ENCODE measurements at places on chromosomes 1 and 21. TPM values are rescaled to one million over a fixed set of nuclear protein-coding genes. Genes with fewer than 3 reads are reported as not detected.

GRCh38 chr1:66012106-66012784 is 219.6 kb downstream of the PDE4B start:
- no peak overlapping the region for H3K4me3 ChIP-seq
- H3K27me3 ChIP-seq: no peaks in the 10 kb centered on the region
- no peak overlapping the region for H3K27ac ChIP-seq
- no peaks in the 10 kb centered on the region for H3K36me3 ChIP-seq
- no peaks in the 10 kb centered on the region for H3K4me1 ChIP-seq

CHRM3 gene
- total RNA-seq: 31.1 TPM

GRCh38 chr1:19123837-19124236 is 86.2 kb downstream of the UBR4 start:
- H3K4me1 ChIP-seq: no peaks in the 10 kb centered on the region
- no peaks in the 10 kb centered on the region for H3K27me3 ChIP-seq
- no peak overlapping the region for H3K27ac ChIP-seq
- no peak for DNase-seq

- no peaks in the 10 kb centered on the region for H3K36me3 ChIP-seq
- H3K4me3 ChIP-seq: no peak overlapping the region
- H3K27ac ChIP-seq: no peak overlapping the region
- DNase-seq: no peak
- H3K4me1 ChIP-seq: peaks cover 52% of the 10 kb centered on the region
- H3K27me3 ChIP-seq: no peaks in the 10 kb centered on the region
Observed at GRCh38 chr1:153353226-153353947, 4.3 kb upstream of the S100A9 start.

DNA sequence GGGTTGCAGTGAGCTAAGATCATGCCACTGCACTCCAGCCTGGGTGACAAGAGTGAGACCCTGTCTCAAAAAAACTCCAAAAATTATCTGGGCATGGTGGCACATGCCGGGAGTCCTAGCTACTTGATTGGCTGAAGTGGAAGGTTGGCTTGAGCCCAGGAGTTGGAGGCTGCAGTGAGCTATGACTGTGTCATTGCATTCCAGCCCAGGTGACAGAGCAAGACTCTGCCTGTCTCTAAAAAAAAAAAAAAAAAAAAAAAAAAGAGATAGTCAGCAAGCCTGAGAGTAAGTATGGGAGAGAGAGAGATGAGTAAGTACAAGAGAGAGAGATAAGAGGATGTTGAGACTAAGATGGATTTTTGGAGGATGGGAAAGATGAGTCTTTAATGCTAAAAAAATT is 180.8 kb upstream of the CACYBP start:
- no peaks in the 10 kb centered on the region for H3K27me3 ChIP-seq
- DNase-seq: no peak
- H3K36me3 ChIP-seq: no peaks in the 10 kb centered on the region
- H3K4me1 ChIP-seq: no peaks in the 10 kb centered on the region

DNA sequence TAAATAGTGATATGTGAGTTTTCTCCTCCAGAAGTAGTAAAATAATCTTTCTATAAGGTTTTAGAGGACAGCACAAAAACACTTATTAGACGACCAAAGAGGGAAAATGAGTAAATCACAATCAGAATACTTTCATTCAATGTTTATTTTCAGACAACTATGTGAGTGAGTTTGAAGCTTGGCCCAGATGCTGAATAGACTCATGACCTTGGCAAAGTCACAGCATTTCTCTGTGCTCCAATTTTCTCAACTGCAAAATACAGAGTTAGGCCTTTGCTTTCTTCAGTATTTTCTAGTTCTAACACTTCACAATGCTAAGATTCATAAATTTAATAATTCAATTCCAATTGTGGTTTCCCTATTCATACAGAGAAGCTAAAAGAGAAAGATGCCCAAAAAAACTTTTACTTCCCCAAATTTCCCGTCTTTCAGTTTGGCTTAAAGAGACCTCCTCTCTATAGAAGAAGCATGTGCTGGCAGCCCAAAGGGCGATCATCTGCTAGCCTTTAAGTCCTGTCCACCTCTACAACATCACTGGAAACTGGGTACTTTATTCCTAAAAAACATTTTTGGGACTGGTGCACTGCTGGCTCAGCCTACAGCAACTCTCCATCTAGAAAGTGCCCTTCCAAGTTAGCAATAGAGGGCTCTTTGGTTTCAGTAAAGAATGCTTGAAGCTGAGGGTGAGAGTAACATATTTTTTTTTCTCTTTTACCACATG is 116.8 kb upstream of the GORAB start:
- no peaks in the 10 kb centered on the region for H3K4me1 ChIP-seq
- peak overlapping the region; percentile 37 for H3K27ac ChIP-seq
- H3K36me3 ChIP-seq: no peaks in the 10 kb centered on the region
- H3K4me3 ChIP-seq: no peak overlapping the region
- DNase-seq: no peak
- no peaks in the 10 kb centered on the region for H3K27me3 ChIP-seq
